ENCODE measurements at places on chromosomes 1 and 21. TPM values are rescaled to one million over a fixed set of nuclear protein-coding genes. Genes with fewer than 3 reads are reported as not detected.

DNA sequence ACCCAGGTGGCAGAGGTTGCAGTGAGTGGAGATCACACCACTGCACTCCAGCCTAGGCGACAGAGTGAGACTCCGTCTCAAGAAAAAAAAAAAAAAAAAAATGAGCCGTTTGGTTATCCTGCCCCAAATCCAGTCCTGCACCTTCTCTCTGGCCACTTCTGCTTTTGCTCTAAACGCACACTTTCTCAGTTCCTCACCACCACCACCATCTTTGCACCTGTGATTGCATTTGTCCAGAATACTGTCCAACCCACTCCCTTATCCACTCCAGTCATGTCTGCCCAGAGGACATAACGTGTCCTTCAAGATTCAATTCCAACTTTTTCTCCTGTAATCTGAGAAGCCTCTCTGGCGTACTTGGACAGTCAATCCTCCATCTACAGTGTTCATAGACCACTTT is 2.2 kb upstream of the NEK2 start:
- no peaks in the 10 kb centered on the region for H3K27me3 ChIP-seq
- peaks cover 20% of the 10 kb centered on the region for H3K4me1 ChIP-seq
- DNase-seq, result no peak
- no peak overlapping the region for H3K4me3 ChIP-seq
- no peak overlapping the region for H3K27ac ChIP-seq

DNA sequence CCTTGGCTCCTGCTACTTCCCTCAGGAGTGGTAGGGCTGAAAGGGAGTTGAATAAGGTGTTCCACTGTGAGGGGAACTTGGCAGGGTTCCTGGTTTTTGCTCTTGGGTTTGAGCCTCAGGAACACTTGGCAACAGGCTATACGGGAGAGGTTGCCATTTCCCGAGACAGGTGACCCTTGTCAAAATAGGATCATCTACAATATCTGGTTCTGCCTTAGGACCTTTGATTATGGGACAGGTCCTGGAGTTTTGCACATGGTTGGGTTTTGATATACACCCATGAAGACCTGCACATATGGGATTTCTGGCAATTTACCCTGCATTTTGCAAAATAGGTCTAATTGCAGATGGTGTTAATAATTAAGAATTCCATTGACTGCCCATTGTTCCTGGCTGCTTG is 31.1 kb downstream of the YY1AP1 start:
- no peak overlapping the region for H3K27ac ChIP-seq
- H3K4me3 ChIP-seq, result no peak overlapping the region
- H3K27me3 ChIP-seq, result no peaks in the 10 kb centered on the region

GRCh38 chr1:36458910-36459309 is 5.3 kb downstream of the MRPS15 start:
- no peaks in the 10 kb centered on the region for H3K27me3 ChIP-seq
- peaks cover 38% of the 10 kb centered on the region for H3K36me3 ChIP-seq
- no peak overlapping the region for H3K4me3 ChIP-seq
- peaks cover 11% of the 10 kb centered on the region for H3K4me1 ChIP-seq
- no peak for DNase-seq

GRCh38 chr1:209072481-209072880 is 511.0 kb upstream of the CAMK1G start:
- DNase-seq, result no peak
- no peaks in the 10 kb centered on the region for H3K36me3 ChIP-seq
- H3K27ac ChIP-seq, result no peak overlapping the region
- H3K4me3 ChIP-seq, result no peak overlapping the region

DNA sequence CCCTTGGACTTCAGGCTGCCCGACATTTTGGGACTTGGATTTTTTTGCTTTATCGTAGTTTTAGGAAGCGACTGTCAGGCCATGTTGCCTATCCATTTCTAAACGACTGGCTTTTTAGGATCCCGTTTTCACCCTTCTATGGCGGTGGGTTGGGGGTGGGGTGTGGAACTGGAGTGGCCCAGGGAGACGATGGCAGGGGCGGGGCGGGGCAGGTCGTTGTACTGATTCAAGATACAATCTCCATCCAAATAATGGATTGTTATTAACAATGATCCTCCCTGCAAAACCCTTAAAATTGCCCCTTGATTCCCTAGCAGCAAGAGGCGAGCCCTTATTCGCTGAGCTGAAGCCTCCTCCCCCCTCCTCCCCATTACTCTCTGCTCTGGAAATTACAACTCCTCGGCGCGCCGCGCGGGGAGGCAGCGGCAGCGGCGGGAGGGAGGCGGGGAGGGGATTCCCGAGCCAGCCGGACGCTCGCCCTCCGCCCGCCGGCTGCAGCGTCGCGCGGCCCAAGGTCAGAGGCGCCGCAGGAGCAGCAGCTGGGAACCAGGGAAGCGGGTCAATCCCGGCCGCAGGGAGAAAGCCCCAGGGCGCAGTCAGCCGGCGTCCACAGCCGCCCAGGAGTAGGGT is at the start of gene TRIM67:
TSS of gene TRIM67 (plus strand) at position 392 of the 630 bp plus-strand sequence. CDS start 912 bp downstream, outside the sequence.
- H3K27ac ChIP-seq, result no peak within 1 kb of the TSS
- no peaks in the 10 kb centered on the region for H3K4me1 ChIP-seq
- H3K27me3 ChIP-seq, result peaks cover 19% of the 10 kb centered on the region
- H3K4me3 ChIP-seq, result no peak within 1 kb of the TSS
- H3K36me3 ChIP-seq, result no peaks in the 10 kb centered on the region

DNA sequence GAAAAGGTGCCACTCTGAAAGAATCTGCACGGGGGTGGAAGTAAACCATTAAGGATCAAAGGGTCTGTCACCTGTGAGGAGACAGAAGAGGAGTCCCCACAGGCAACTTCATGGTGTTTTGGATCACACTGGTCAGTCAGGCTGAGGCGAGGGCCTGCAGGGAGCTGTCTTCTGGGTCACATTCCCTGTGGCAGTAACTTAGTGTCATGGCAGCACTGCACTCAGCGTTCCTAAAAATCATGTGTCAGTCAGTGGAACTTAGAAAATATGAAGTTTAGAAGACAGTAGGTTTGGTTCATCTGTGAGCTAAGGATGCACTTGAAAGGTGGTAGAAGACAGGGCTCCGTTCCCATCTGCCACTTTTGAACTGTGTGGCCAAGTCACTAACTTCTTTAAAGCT is 43.5 kb upstream of the CD101 start:
- DNase-seq, result no peak
- H3K36me3 ChIP-seq, result 0 out of 2 replicates have a peak, but pooled peaks cover 3% of the 10 kb centered on the region
- no peak overlapping the region for H3K4me3 ChIP-seq
- no peaks in the 10 kb centered on the region for H3K27me3 ChIP-seq
- H3K27ac ChIP-seq, result no peak overlapping the region

DNA sequence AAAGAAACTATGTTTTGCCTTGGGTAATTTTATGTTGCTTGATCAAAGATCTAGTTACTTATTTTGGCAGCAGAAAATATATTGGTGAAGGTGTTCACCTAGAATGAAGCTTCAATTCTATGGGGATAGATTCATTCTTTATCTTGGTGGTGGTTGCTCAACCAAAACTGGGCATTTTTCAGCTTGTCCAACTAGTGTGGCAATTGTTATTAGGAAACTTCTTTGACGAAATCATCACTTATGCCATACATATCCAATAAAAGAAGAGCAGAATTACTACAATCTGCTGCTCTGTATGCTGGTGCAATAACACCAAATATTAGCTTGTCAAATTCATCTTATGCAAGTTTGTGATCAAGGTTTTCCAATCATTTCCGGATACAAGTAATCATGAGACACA is 26.8 kb upstream of the TMPRSS15 start:
- H3K27ac ChIP-seq, result no peak overlapping the region
- no peak for DNase-seq
- no peak overlapping the region for H3K4me3 ChIP-seq
- no peaks in the 10 kb centered on the region for H3K4me1 ChIP-seq
- no peaks in the 10 kb centered on the region for H3K36me3 ChIP-seq
- H3K27me3 ChIP-seq, result no peaks in the 10 kb centered on the region

GRCh38 chr1:234229581-234230387 is 143.5 kb upstream of the COA6 start:
- no peaks in the 10 kb centered on the region for H3K27me3 ChIP-seq
- no peaks in the 10 kb centered on the region for H3K4me1 ChIP-seq
- no peak overlapping the region for H3K27ac ChIP-seq
- no peak overlapping the region for H3K4me3 ChIP-seq

DNA sequence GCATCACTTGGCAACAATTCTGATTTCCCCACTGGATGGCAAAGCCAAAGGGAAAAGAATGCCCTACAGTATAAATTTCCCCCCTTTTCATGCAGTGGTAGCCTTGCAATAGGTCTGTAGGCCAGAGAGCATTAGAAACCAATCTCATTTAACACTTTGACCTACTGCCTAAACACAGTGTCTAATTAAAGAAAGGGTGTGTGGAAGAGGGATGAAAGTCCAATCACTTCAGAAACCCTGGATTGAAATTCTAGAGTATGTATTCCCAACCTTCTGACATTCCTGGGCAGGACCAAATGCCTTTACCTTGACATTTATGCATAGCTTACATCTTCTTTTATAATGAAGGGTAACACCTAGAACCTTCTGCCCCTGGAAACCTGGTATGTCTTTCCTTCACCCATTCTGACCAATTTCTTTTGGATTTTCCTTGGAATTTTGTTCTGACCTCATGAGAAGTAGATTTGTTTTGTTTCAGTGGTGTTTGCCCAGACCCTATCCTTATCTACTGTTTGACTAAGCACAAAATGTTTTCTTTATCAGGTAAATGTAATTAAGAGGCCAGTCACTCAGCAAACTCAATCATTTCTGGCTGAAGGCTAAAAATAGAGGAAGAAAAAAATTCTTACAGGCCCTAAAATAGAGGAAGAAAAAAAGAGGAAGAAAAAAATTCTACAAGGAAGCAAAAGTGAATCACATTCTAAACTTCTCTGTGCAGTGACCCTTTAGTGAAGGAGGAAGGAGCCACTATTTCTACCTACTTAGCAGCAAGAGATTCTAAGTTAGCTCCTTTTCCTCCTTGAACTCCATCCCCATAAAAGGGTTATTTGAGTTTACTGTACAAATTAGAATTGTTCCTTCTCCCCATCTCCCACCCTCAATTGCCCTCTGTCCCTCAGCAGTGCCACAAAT is 129.5 kb upstream of the DSCAM start:
- H3K4me1 ChIP-seq, result no peaks in the 10 kb centered on the region
- no peaks in the 10 kb centered on the region for H3K36me3 ChIP-seq
- no peak overlapping the region for H3K4me3 ChIP-seq
- DNase-seq, result no peak

- DNase-seq, result no peak
- H3K36me3 ChIP-seq, result no peaks in the 10 kb centered on the region
- H3K27ac ChIP-seq, result no peak overlapping the region
- no peaks in the 10 kb centered on the region for H3K27me3 ChIP-seq
- no peak overlapping the region for H3K4me3 ChIP-seq
These were observed 88.0 kb downstream of the HIVEP3 start for GRCh38 chr1:41830726-41831125.

DNA sequence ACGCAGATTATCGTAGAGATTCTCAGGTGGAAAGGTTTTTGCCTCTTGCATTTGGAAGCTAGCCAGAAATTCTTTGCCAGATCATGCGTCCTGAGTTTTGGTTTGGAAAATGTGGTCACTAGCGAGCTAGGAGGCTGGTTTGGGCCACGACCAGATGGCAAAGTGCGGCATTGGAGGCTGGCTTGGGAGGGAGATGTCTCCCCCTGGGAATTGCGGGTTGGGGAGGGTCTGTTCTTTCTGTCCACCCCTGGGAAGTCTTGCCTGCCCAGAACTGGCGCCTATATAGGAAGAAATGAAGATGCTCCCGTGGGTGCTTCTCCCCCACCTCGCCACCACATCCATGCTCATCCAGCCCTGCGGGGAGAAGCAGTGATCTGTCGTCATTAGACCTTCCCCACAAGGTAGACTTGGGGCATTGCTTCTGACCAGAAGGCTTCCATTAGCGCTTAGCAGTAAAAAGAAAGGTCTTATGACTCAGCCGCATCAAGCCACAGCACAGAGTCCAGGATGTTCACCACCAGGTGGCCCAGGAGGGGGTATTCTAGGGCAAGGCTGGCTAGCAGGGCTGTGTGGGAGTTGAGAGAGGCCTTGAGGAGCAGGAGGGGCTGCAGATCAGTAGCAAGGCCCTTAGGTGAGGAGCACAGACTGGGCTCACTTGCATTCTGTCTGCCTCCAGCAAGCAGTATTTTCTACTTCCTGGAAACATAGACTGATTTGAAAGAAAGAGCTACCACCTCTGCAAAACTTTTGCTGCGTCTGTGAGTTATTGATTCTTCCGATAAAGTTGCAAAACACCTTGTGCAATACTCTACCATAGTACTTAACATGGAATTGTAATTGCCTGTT is 1.5 kb upstream of the PTP4A2 start:
- 0 out of 2 replicates have a peak, but pooled peaks cover 15% of the 10 kb centered on the region for H3K36me3 ChIP-seq
- H3K27ac ChIP-seq, result peak overlapping the region; percentile 95
- peak overlapping the region; percentile 15 for H3K4me3 ChIP-seq
- H3K4me1 ChIP-seq, result peaks cover 78% of the 10 kb centered on the region
- DNase-seq, result peak; percentile 79

DNA sequence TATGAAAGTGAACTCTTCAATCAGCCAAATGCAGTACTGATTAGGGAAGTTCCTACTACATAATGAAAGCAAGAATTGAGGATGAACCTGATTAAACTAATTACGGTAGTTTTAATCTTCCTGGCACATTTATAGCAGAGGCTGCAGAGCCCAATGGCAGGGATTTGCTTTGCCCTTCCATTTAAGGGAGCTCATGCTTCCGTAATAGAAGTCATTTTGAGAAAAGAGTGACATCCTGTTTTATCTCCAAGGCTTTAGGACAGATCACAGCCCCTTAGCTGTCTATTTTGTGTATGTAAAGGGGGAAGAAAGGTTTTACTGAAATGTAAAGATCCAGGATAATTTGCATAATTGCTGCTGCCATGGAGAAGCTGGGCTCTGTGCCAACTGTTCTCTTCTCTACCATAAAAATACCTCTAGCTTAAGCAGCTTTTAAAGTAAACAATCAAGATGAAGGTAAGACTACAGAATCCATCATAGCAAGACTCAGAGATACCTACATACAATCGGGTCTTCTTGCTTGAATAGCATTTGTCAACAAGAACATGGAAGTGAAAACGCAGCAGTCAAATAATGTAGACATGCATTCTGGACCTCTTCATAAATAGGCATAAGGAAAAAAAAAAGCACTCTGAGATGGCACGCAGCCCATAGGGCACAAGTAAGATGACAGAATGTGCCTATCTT is 62.5 kb downstream of the ASH1L start:
- DNase-seq, result no peak
- no peaks in the 10 kb centered on the region for H3K36me3 ChIP-seq

GRCh38 chr1:39707506-39707905 is 16.3 kb upstream of the HPCAL4 start:
- no peaks in the 10 kb centered on the region for H3K27me3 ChIP-seq
- no peaks in the 10 kb centered on the region for H3K36me3 ChIP-seq
- H3K4me3 ChIP-seq, result no peak overlapping the region
- H3K4me1 ChIP-seq, result no peaks in the 10 kb centered on the region

DNA sequence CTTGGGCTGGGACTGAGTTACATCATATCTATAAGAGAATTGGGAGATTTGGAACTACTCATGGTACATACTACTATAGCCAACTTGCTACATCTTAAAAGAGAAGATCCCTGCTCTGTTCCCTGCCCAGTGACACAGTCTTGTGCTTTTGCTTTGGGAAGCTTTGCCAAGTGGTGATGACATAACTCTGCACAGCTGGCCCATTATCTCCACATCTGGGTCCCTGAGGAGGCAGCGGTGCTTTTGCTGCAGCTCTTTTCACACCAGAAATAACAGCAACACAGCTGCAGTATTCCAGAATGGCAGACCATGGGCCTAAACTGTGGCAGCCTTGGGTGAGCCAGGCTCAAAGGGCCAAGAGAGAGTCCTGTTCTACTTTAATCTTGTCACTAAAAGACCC is 296.0 kb downstream of the HHAT start:
- H3K4me3 ChIP-seq, result no peak overlapping the region
- H3K27me3 ChIP-seq, result no peaks in the 10 kb centered on the region
- no peak for DNase-seq

GCSAML gene
- not detected for total RNA-seq

NPHS2 gene
- not detected for total RNA-seq

SERTAD4 gene
- total RNA-seq, result 12.9 TPM

All from PC-9 (cell line).